Epithelial cell of umbilical artery (primary cell): ENCODE measurements at places on chromosomes 7 and 10. TPM values are rescaled to one million over a fixed set of nuclear protein-coding genes. Genes with fewer than 3 reads are reported as not detected.

CALHM1 gene
- total RNA-seq = not detected in 2 replicates

HSPA12A gene
- 0.30 and 0.32 TPM in 2 replicates for total RNA-seq

KNDC1 gene
- under 0.01 and 0.15 TPM in 2 replicates for total RNA-seq

ARHGEF5 gene
- total RNA-seq = 0.76 and 0.97 TPM in 2 replicates

DLG5 gene
- 9.0 and 9.1 TPM in 2 replicates for total RNA-seq

CCL24 gene
- not detected in 2 replicates for total RNA-seq

LIPN gene
- not detected in 2 replicates for total RNA-seq

FGL2 gene
- under 0.01 and 0.76 TPM in 2 replicates for total RNA-seq

CDH23 gene
- under 0.01 TPM in 1 of 2 replicates, not detected in the other for total RNA-seq

GJD4 gene
- not detected in 2 replicates for total RNA-seq

DPY19L1 gene
- 67.2 and 70.2 TPM in 2 replicates for total RNA-seq

MPP7 gene
- total RNA-seq = 0.30 and 0.32 TPM in 2 replicates

SLC18A3 gene
- not detected in 2 replicates for total RNA-seq

PNLIPRP2 gene
- not detected in 2 replicates for total RNA-seq

INA gene
- total RNA-seq = under 0.01 and 0.15 TPM in 2 replicates
